ENCODE measurements at places on chromosomes 3 and 15.

- no peak for DNase-seq
These were observed 192.9 kb downstream of the BCHE start for GRCh38 chr3:165644331-165644730.

- no peak for DNase-seq
These were observed 5.5 kb downstream of the CSRNP1 start for GRCh38 chr3:39147711-39148434.

GRCh38 chr3:42387802-42388651 is 22.4 kb downstream of the LYZL4 start:
- DNase-seq = no peak

- DNase-seq = no peak
These were observed 10.6 kb upstream of the UTS2B start for GRCh38 chr3:191340966-191341365.

- no peak for DNase-seq
These were observed 73.6 kb upstream of the ACAD9 start for GRCh38 chr3:128805772-128806171.

GRCh38 chr15:28960979-28961378 is 75.2 kb downstream of the APBA2 start:
- peak; percentile 60 for DNase-seq

GRCh38 chr15:101178479-101178878 is 73.4 kb downstream of the CHSY1 start:
- no peak for DNase-seq

DNA sequence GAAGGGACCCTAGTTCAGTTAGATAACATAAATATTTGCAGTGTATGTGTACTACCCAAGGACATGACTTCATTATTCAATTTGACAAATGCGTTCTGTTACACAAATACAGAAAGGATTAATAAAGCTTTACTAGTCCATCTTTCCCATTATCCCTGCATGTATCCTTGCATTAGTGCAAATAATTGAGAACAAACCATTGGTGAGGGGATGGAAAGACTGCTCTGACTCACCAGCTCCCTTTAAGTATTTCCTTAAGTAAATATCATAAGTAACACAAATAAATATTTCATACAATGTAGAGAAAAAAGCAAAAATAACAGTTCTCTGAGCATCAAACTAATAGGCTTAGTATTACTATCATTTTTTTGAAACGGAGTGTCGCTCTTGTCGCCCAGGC is 1.9 kb upstream of the GPD1L start:
- no peak for DNase-seq

- no peak for DNase-seq
These were observed 85.2 kb downstream of the UBE2E2 start for GRCh38 chr3:23288286-23288685.

DNA sequence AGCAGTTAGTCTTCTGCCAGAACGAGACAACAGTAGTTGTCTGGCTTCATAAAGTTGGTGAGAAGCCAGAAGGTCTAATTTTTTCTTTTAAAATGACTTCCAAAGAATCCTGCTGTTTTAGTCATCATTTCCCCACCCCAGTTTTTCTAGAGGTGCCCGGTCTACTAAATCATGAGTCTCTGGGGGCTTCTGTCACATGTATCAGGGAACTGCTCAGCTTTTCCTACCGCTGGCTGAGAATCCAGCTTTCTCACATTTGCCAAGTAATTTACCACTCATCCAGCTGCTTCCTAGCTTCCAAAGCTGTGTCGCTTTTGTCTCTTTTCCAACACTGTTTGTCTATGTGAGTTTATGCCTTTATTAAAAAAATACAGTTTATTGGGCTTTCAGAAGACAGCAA is 183.3 kb downstream of the NSUN3 start:
- no peak for DNase-seq

DNA sequence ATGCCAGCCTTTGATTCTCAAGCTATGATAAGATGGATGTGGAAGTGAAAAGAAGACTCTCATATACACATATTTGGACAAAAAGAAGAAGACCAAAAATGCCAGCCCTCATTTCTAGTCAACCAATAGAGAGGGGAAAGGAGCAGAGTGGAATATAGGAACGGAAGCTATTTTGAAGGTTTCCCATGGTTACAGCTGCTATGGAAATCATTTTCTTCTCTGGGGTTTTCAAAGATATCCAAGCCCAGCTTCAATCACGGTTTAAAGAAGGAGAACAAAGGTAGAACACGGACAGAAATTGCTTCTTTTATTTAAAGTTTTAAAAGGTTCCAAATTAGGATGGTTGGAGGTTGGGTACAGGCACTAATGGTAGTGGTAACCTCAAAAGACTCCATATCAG is 181.0 kb upstream of the PRICKLE2 start:
- no peak for DNase-seq

GRCh38 chr3:56761887-56762651 is 39.7 kb downstream of the ARHGEF3 start:
- DNase-seq = no peak

- peak; percentile 80 for DNase-seq
These were observed 1.4 kb upstream of the RAP2B start for GRCh38 chr3:153160451-153161137.

- no peak for DNase-seq
These were observed 6.2 kb upstream of the IGSF10 start for GRCh38 chr3:151467069-151467468.

- no peak for DNase-seq
These were observed 65.8 kb upstream of the LEKR1 start for GRCh38 chr3:156760333-156760732.

GRCh38 chr3:16741103-16741758 is 136.0 kb upstream of the DAZL start:
- no peak for DNase-seq

DNA sequence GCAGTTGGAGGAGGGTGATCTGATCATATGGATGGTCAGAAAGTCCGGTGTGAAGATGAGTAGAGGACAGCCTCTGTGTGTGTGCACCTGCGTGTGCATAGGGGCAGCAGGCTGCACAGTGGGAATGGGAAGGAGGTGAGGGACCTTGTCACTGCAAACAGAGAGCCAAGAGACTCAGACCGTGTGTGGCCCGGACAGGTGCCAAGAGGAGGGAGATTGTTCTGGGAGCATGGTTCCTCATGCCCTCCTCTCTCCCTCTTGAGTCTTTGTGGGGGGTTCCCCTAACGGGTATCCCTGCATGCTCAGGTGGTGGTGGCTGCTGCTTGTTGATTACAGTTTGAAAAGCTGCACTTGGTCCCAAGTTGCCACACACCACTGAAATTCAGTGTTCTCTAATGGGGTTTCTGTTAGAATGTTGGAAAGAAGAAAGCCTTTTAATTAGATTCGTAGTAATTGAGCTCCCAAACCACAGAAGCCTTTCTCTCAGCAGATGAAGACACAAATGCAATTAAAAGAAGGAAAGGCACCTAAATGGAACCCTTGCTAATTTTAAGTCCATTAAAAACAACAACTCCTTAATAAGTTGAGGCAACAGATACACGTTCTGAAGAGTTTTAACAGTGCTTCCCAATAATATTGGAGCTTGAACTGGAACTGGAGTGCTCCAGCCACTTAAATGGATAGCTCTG is 68.9 kb downstream of the CHRNA7 start:
- no peak for DNase-seq

GRCh38 chr3:9211155-9211950 is 38.1 kb downstream of the SRGAP3 start:
- no peak for DNase-seq

DNA sequence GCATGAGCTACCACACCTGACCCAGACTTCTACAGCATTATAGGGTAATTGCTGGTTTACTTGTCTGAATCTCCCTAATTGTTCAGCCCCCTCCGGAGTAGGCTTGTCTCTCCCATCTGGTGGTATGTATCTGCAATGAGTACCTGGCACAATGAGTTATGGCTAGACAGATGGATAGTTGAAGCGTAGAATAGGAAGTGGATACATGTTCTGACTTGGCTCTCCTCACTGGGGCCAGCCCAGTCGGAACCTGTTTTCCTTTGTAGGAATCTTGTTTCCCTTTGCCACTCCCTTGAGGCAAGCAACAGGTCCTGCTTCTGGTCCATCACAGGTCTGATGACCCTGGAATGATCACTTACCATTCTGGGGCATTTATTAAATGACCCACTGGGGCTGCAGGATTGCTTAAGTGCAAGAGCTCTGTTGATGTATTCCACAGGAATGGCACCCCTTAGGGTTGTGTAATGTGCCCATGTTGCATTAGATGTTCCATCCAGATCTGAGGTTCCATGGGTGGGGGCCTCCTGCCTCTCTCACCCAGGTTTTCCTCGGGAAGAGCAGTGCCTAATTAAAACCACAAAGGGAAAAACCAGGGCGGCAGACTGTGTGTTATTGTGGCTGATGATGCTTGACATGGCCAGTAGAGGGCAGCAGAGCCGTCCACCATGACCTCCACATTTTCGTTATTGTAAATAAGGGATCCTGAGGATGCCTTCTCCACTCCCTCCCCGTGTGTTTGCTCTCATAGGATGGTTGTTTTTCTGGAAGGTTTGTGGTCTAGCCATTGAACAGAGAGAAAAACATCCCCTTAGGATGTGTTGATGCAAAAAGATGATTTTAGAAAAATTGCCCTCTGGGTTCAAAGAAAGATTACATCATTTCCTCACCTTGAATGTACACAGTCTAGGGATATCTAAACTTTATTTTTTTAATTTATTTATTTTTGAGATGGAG is 58.0 kb downstream of the CMTM8 start:
- DNase-seq = peak; percentile 62

GRCh38 chr15:74043425-74044266 is 38.7 kb downstream of the GOLGA6A start:
- no peak for DNase-seq

DNA sequence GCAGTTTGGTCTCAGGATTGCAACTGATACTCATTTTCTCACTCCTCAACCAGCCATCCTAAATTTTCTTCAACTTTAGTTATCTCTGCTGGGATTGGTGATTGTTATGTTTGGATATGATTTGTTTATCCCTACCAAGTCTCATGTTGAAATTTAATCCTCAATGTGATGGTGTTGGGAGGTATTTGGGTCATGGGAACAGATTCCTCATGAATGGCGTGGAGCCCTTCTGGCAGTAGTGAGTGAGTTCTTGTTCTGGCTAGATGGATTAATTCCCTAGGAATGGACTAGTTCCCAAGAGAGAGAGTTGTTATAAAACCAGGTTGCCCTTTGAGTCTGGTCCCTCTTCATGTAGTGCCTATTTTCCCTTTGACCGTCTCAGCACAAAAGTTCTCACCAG is 399.9 kb downstream of the SQOR start:
- no peak for DNase-seq

GRCh38 chr3:44056446-44057240 is 185.0 kb upstream of the TOPAZ1 start:
- no peak for DNase-seq

GRCh38 chr3:62479326-62479725 is 106.0 kb upstream of the FEZF2 start:
- no peak for DNase-seq

- no peak for DNase-seq
These were observed 42.9 kb downstream of the CCR3 start for GRCh38 chr3:46284981-46285683.

DNA sequence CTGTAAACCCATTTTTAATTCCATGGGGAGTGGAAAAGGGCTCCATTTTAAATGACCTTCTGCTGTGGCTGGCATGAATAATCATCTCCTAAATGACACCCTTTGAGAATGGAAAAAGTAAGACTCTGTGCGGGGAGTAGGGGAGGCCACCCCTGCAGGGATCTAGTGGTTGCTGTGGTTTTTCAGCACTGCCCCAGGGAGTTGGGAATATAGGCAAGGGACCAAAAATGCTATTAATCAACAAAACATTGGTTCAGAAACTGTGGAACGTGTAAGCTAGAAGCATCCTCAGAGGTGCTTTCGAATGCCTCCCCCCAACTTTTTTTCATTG is 30.1 kb upstream of the ADAMTS7 start:
- no peak for DNase-seq

DNA sequence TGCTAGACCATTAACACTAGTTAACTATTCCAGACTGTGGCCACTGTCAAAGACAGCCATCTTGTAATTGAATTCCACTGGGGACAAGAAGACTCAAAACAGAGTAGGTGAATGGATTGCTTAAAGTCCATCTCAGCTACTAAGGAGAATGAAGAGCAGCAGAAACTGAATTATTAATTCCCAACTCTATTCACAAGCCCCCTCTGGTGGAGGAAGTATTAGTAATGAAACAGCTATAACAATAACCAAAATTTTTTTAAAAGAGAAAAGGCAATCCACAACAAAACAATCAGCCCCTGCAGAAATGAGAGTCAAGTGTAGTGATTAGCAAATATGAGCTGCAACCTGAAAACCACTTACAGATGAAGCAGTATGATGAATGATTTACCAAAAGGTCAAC is 302.8 kb downstream of the FHIT start:
- DNase-seq = no peak

DNA sequence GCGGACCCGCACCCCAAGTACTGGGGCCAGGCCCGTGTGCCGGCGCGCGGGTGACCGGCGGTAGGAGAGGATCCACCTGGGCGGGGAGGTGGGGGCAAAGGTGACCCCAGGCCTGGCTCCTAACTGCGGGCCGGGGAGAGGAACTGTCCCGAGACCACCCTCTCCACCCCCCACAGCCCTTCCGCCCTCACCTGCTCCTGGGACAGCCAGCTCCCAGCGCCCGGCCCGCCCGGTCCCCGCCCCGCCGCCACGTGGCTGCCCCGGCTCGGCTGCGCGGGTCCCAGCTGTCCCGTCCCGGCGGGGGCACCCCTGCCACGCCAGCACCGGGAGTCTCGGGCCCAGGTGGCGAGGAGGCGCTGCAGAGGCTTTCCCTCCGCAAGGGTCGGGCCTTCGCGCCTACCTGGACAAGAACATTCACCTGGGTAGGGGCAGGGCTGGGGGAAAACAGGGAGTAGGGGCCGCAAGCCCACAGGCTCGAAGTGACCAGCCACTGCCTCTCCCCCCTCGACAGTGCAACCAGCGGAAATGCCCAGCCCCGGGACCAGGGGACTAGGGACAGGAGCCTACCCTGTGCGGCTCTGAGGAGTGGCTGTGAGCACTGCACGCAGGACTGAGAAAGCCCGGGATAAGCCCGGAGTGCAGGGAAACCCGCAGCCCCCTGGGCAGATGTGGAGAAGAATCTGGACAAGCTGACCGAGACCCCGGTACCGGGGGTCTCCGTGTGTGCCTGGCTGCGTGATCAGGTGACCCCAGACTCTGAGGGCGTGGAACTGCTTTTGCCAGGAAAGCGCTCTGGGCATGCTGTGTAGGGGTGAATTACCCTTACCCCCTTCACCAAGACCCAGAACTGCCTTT is at the start of gene SLC12A8:
TSS of gene SLC12A8 (minus strand) at position 240 of the 855 bp plus-strand sequence. CDS start 1,399 bp downstream, outside the sequence.
- DNase-seq = no peak

GRCh38 chr3:52524752-52525679 is 8.6 kb downstream of the NT5DC2 start:
- DNase-seq = peak; percentile 69

DNA sequence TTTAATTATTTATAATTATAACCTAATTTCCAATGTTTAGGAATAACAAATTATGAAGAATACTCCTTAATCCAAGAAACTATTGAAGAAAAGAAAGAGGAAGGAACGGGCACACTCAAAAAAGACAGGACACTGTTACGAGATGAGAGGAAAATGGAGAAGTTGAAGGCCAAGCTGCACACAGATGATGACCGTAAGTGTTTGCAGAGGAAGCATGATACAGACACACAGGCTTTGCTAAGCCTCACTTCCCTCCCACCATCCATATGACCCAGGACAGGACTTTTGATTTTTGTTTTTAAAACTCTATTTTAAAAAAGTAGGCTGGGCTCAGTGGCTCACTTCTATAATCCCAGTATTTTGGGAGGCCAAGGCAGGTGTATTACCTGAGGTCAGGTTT is 389.4 kb upstream of the TPM1 start:
- no peak for DNase-seq

GRCh38 chr15:95501865-95502264 is 828.6 kb upstream of the NR2F2 start:
- no peak for DNase-seq

GRCh38 chr3:187072511-187072910 is 66.8 kb downstream of the RPL39L start:
- DNase-seq = no peak

All from hepatic stellate cell (primary cell).